ENCODE measurements at places on chromosomes 6 and 20.

DNA sequence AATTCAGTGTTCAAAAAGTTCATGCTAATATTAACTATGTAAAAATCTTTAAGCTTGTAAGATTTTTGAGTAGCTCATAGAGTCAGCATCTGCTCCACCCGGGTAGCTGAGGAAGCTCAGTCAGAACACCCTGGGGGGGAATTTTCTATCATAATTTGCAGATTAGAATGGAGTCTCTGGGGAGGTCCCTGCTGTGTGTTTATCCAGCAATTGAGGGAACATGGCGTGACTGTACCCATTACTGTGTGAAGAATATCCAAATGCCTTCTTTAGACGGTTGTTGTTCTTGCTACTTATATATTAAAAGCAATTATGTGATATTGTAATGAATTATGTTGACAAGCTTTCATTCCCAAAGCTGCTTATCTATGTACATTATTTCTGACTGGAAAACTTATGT lies 64.8 kb downstream of the AIG1 start:
- no peak for DNase-seq
- no peak overlapping the region for H3K27ac ChIP-seq
- no peak overlapping the region for H3K4me3 ChIP-seq
- peaks cover 14% of the 10 kb centered on the region for H3K36me3 ChIP-seq
- H3K4me1 ChIP-seq, result no peaks in the 10 kb centered on the region
- H3K27me3 ChIP-seq, result no peaks in the 10 kb centered on the region

DNA sequence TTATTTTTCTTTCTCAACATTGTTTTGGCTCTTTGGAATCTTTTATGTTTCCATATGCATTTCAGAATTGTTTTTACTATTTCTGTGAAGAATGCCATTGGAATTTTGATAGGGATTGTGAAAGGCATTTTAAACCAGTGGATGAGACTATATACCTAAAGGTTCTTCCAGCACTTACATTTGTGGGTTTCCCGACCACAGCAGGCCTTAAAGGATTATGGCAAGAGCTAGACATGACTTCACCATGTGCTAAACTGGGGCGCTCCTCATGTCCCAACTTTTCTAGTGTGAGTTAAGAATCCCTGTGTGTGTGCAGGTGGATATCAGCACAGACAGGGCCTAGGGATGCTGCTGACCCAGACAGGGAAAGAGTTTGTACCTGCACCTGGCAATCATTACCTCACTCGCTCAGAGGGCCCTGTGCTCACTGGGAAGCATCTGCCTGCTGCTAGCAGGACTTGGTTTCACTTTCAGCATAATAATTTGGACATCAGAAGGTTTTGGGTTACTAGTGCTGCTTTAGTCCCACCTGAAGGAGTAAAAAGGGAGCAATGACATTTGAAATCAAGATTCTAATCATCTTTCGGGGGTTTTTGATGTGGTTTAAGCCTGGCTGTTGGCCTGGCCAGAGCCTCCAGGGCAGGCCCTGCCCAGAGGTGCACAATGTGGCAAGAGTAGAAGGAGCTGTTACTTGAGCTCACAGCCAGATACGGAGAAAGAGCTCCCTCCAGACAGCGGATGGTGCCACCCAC lies 137.1 kb downstream of the CDC5L start:
- no peak overlapping the region for H3K4me3 ChIP-seq
- H3K27me3 ChIP-seq, result no peaks in the 10 kb centered on the region
- no peaks in the 10 kb centered on the region for H3K4me1 ChIP-seq
- no peak overlapping the region for H3K27ac ChIP-seq

GRCh38 chr6:110688661-110689268 lies 126.5 kb downstream of the CDK19 start:
- no peak overlapping the region for H3K27ac ChIP-seq
- H3K4me1 ChIP-seq, result peaks cover 14% of the 10 kb centered on the region
- H3K27me3 ChIP-seq, result no peaks in the 10 kb centered on the region
- H3K36me3 ChIP-seq, result no peaks in the 10 kb centered on the region
- DNase-seq, result peak; percentile 10
- H3K4me3 ChIP-seq, result no peak overlapping the region

DNA sequence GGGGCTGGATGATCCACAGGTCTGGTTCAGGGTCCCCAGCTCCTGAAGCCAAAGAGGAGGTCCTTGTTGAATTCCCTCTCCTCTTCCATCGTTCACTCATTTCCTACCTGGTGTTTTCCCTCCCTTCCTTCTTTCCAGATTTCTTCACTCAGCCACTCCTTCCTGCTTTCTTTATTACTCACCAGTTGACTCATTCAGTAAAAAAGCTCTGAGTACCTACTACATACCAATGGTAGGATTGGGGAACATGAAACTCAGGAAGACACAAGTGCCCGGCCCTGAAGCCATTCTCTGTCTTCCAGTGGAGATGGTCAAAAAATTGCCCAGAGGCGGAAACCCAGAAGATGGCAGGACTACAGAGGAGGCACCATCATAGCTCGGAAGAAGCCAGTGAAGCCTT lies 11.9 kb upstream of the NSFL1C start:
- H3K4me1 ChIP-seq, result no peaks in the 10 kb centered on the region
- H3K27ac ChIP-seq, result no peak overlapping the region
- no peaks in the 10 kb centered on the region for H3K36me3 ChIP-seq
- DNase-seq, result no peak
- H3K27me3 ChIP-seq, result no peaks in the 10 kb centered on the region

- no peaks in the 10 kb centered on the region for H3K27me3 ChIP-seq
- H3K27ac ChIP-seq, result no peak overlapping the region
- H3K4me1 ChIP-seq, result no peaks in the 10 kb centered on the region
- no peak overlapping the region for H3K4me3 ChIP-seq
Observed at GRCh38 chr6:91720324-91720723, 1133.5 kb upstream of the MAP3K7 start.
